ENCODE measurements at places on chromosomes 7 and 10. TPM values are rescaled to one million over a fixed set of nuclear protein-coding genes. Genes with fewer than 3 reads are reported as not detected.

GRCh38 chr10:61642676-61643075, 20.1 kb upstream of the CABCOCO1 start:
- no peak for DNase-seq

DNA sequence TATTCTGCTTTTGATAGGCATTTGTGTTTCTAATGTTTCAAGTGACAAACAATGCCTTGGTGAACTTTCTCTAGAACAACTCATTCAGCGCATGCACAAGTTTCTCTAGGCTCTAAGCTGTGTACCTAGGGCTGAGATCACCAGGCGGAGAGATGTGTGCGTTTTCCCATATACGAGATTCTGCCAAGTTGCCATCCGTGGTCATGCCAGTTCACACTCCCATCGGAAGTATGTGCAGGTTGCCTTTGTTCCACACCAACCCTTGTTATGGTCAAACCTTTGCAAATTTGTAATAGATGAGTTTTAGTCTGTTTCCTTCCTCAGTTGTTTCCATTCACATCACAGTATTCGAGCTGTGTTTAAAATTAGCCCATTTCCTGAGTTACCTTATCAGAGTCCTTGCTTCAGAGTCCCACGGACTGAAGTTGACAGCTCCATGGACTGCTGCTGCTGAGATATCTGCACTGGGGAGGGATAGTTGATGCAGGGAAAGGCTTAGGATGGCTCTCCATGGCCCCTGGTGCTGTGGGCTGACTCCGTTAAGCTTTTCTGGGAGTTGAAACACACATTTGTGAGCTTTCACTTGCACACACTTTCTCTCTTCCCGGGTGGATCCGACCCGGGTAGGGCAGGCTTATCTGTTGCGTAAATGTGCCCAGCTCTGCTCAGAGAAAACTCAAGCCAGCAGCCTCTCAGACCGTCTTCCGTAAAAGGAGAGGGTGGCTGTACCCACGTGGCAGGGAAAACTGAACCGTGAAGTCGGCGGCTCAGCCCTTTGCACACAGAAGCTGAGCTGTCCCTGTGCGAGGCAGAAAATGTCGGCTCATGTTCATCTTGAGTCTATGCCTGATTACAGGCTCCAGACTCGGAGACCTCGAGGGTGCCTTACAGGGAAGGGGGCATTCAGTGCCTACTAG, 49.4 kb downstream of the HK1 start:
- peak; percentile 51 for DNase-seq

The ABCC2 gene
- polyA plus RNA-seq, result 0.91 TPM

GRCh38 chr10:101934686-101935305, 91.2 kb upstream of the KCNIP2 start:
- no peak for DNase-seq

The ACBD7 gene
- polyA plus RNA-seq, result 0.07 TPM

GRCh38 chr7:1121476-1121875, 33.6 kb downstream of the GPER1 start:
- peak; percentile 26 for DNase-seq

The SEMA3D gene
- 0.19 TPM for polyA plus RNA-seq

DNA sequence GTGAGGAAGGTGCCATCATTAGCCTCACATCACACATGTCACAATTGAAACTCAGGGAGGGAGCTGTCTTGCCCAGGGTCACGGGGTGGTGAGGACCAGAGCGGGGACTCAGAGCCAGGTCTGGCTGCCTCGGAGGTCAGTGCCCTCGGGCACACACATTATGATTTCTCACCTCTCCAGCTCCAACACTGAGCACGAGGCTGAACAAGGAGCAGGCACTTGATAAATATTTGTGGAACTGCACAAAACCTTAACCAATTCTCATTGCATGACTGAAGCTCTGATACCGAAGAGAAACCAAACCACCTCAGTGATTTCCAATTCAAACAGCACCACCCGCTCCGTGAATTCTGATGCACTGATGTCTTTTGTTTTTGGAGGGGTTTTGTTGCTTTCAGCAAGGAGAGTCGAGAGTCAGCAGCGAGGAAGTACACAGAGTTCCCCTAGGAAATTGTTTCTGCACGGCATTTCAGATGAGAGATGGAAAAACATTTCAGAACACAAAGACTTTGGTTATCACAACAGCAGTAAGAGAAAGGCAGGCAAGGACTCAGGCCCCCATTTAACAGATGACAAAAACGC, 55.3 kb upstream of the ZMIZ1 start:
- DNase-seq, result no peak

GRCh38 chr10:45422207-45422865, 48.3 kb downstream of the ALOX5 start:
- no peak for DNase-seq

The KCNH2 gene
- polyA plus RNA-seq, result 7.4 TPM

The FKBP6 gene
- polyA plus RNA-seq, result 0.38 TPM

The AGR3 gene
- 19.2 TPM for polyA plus RNA-seq

The NPFFR1 gene
- not detected for polyA plus RNA-seq

The CALML3 gene
- polyA plus RNA-seq, result 0.05 TPM

DNA sequence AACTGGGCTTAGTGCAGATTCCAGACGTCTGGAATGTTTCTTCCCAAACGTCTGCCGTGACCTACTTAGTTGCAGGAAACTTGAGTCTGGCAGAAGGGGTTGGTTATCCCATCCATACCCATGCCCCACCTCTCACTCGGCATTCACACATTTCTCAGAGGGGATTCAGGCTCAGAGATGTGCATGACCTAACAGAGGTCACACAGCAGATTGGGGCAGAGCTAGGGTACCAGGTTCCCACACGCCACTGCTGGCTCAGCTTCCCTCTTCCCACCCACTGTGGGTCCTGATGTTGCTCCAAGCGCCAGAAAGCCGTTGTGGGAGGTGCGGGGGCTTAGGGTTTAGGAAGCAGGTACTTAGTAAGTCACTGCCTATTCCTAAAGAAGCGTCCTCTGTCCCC, 3.0 kb downstream of the UCMA start:
- DNase-seq, result no peak

DNA sequence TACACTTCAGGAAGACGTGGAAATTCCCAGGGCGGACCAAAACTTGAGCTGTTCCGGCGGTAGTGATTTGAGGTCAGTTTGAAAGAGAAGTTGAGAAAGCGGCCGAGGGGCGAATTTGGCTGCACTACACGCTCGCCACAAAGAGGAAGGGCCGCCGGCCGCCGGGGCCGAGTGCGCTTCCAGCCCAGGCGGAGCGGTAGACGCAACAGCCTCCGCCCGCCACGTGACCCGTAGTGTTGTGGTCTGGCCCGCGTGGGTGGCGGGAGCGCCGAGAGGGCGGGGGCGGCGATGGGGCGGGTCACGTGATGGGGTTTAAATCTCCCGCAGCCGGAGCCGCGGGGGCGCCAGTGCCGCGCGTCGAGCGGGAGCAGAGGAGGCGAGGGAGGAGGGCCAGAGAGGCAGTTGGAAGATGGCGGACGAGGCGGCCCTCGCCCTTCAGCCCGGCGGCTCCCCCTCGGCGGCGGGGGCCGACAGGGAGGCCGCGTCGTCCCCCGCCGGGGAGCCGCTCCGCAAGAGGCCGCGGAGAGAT, at the start of gene SIRT1:
SIRT1 (plus strand) TSS at position 344 of the 529 bp plus-strand sequence; CDS start at position 410, 66 bp downstream.
- peak; percentile 98 for DNase-seq

DNA sequence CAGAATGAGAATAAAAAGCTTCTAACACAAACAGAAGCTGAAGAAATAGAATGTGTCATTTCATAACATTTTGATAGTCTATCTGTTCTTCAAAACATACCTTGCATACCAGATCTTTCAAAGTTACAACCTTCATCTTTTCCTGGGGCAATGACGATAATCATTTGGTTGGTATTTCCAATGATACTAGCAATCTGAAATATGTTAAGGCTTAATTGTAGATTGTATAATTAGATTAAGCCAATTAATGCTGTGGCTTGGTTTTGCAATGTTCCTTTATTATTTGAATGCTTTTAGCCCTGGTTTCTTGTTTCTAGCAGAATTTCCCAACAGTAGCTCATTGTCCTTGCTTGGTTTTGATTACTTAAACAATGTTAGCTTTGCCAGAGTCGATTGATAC, 84.6 kb downstream of the CABCOCO1 start:
- DNase-seq, result no peak

The AKR1D1 gene
- polyA plus RNA-seq, result 0.02 TPM

The MMS19 gene
- 65.7 TPM for polyA plus RNA-seq

The C7orf33 gene
- not detected for polyA plus RNA-seq

The TRPV6 gene
- 308 TPM for polyA plus RNA-seq

DNA sequence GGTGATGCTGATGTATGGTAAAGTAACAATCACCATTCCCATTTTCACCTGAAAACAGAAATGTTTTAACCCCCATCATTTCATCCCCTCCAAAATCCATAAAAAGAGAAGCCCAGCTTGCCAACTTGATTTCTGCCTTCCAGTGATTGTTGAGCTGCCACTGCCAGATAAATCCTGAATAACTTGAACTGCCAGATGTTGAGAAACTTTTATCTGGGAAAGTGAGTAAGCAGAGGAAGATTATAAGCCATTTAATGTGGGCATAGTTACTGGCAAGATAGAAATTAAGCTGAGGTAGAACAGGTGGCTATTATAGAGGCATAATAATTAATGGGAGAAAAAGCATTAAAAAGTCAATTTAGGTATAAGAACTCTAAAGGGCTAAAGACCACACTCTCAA, 534.1 kb downstream of the ANKRD7 start:
- DNase-seq, result no peak

The LLCFC1 gene
- not detected for polyA plus RNA-seq

DNA sequence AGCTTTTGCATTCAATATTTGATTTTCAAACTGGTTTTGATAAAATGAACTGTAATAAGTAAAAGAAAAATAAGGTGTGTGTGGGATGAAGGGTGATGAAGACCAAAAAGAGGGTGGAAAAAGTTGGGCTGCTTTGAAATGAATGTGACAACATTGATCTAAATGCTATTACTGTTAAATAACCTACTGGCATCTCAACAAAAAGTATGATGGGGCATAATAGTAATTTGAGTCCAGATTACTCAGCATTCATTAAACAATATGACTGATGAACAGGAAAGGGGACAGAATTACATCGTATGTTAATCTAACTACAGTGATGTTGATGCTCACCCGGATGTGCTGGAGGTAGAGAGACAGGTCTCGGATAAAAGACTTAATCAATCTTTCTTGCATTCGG, 112.2 kb downstream of the ABCC2 start:
- no peak for DNase-seq

DNA sequence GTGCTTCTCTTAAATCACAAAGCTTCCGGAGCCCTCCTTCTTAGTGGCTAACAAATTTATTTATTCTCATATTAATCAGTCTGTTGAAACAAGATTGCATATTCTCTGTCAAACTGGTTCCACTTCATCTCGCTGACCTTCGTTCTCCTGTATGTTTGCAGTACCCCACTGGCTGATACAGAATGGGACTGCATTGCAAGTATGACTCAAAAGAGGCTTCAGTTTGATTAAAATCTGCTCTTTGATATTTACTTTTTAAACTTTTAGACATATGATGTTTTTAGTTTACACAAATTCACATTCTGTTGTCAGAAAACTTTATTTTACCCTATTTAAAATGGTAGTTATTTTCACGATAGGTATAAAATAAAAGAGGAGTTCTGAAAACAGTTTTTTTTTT, 14.3 kb upstream of the ARHGAP12 start:
- DNase-seq, result no peak

- DNase-seq, result no peak
Measured at GRCh38 chr7:27822245-27822644, 82.3 kb downstream of the TAX1BP1 start.

DNA sequence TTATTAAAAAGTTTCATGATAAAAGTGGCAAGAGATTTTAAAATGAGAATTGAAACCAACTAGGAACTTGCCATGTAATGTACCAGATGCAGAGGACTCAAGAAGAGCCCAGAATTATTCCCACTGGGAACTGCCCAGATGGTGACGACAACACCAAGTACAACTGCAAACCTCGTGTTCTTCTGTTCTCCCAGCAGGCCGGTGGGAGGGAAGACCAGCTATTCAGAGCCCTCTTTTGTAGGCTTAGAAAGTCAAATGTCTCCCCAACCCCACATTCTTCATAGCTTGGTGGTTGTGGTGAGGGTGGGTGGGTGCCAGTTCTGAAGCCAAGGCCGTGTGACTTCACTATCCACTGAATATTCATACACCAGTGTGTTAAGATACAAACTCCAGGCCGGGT, 54.3 kb upstream of the ITGB1 start:
- no peak for DNase-seq

DNA sequence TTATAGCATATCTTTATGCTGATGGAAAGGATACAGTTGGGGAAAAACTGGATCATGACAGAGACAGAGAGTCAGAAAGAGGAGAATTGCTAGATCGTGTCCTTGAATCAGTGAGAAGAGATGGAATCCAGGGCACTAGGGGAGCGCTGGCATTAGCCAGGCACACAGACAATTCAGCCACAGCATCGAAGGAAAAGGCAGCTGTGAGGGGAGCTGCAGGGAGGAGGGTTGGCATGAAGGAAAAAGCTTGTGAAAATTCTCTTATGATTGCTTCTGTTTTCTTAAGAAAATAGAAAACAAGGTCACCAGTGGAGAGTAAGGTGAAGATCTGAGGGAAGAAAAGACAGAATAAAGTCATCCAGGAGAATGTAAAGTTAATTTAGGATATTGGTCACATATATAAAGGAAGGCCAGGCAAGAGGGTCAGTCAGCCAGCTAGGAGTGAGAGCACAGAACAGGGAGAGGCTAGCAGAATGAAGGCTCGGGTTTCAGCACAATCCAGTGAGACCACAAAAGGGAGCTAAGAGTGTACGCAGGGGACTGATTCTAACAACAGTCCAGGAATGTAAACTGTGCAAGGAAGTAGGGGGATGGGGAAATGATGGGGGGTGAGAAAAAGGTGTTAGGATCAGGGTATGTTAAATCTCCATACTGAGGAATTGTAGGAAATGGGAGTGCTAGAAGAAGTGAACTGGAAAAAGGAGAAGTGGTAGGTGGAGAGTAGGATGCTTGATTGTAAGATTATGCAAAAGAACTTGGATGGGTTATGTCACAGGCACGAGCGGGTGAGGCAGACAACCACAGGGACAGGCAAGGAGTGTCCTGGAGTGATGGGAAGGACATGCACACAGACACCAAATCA, 112.0 kb downstream of the RNF32 start:
- DNase-seq, result no peak

The NKX6-2 gene
- polyA plus RNA-seq, result 2.3 TPM

DNA sequence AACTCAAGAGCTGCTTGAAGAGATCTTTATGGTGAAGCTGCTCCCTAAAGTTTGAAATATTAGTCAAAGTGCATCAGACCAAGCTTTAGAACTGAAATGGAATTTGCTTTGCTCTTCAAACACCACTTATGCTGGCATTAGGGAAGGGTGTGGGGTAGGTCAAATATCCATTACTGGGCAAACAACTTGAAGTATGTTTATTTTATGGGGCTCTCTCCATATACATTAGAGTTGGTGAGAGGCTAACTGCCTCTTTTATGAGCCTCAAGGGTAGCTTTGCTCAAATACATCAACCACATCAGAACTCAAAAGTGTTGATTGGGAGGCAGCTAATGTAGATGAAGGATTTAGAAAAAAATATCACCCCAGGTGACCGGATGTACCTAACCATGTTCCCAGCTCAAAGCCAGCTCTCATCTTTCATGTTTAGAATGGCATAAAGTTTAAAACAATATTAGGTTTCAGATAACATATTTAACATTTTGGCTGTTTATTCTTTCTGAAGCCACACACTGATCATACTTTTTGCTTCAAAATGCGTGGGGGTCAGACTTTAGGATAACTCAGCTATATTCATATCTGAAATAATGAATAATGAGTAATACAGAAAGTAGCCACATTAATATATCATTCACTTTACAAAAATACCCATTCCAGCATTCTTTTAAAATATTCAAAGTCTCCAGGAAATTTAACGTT, 318.6 kb downstream of the PTEN start:
- DNase-seq, result no peak

Data from pancreas (tissue), 10 donors.